ENCODE measurements at places on chromosomes 16 and 17. TPM values are rescaled to one million over a fixed set of nuclear protein-coding genes. Genes with fewer than 3 reads are reported as not detected.

- H3K4me3 ChIP-seq, result no peak overlapping the region
- no peak overlapping the region for H3K27ac ChIP-seq
- no peaks in the 10 kb centered on the region for H3K36me3 ChIP-seq
- no peak for DNase-seq
- H3K4me1 ChIP-seq, result no peaks in the 10 kb centered on the region
Measured at GRCh38 chr17:5877948-5878347, 192.2 kb upstream of the WSCD1 start.

- H3K27me3 ChIP-seq, result no peaks in the 10 kb centered on the region
- DNase-seq, result no peak
- H3K36me3 ChIP-seq, result no peaks in the 10 kb centered on the region
- no peak overlapping the region for H3K4me3 ChIP-seq
Measured at GRCh38 chr17:10211666-10212065, 13.3 kb upstream of the GAS7 start.

DNA sequence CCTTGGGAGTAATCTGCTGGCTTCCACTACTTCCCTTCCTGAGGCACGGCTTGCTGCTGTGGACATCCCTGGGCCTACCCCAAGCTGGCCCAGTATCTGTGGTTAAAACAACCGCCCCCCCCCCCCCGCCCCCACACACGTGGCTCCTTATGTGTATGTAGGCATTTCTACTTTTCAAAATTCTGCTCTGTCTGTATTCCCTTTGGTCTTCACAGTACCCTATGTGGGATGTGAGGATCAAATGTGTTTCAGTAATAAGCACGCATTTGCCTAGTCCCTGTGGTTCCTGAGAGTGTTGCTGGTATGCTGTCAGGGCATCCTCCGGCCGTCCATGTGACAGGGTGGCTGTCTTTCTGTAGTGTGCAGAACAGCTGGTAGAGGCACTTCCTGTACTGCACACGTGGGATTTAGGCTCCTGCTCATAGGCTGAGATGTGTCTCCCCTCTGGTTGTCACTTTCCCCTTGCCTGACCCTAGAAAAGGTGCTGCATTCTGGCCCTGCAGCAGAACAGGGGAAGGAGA, 2.2 kb downstream of the NT5M start:
- DNase-seq, result no peak
- peaks cover 35% of the 10 kb centered on the region for H3K4me1 ChIP-seq
- H3K36me3 ChIP-seq, result peaks cover 19% of the 10 kb centered on the region
- no peak overlapping the region for H3K4me3 ChIP-seq

DNA sequence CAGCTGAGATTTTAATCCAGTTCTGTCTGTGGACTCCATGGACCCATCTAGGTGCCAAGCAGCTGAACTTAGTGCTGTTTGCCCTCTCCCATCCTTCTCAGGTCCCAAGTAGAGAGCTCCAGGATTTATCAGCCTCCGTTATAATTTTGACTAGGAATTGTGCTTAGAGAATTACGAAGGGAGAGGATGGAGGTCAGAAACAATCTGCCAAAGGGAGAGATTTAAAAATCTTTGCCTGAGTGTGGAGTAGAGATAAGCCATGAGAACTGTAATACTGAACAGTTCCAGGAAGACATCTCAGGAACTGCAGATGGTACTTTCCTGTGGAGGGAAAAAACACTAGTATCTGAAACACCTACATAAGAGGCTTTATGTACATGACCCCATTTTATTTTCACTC, 27.0 kb downstream of the CEP95 start:
- no peak overlapping the region for H3K27ac ChIP-seq
- no peaks in the 10 kb centered on the region for H3K27me3 ChIP-seq
- H3K36me3 ChIP-seq, result peaks cover 100% of the 10 kb centered on the region
- DNase-seq, result no peak
- H3K4me1 ChIP-seq, result peaks cover 6% of the 10 kb centered on the region
- H3K4me3 ChIP-seq, result no peak overlapping the region

GRCh38 chr16:2852003-2852730, 5.8 kb downstream of the PRSS22 start:
- H3K27me3 ChIP-seq, result no peaks in the 10 kb centered on the region
- peaks cover under 1% of the 10 kb centered on the region for H3K4me1 ChIP-seq
- H3K27ac ChIP-seq, result no peak overlapping the region

DNA sequence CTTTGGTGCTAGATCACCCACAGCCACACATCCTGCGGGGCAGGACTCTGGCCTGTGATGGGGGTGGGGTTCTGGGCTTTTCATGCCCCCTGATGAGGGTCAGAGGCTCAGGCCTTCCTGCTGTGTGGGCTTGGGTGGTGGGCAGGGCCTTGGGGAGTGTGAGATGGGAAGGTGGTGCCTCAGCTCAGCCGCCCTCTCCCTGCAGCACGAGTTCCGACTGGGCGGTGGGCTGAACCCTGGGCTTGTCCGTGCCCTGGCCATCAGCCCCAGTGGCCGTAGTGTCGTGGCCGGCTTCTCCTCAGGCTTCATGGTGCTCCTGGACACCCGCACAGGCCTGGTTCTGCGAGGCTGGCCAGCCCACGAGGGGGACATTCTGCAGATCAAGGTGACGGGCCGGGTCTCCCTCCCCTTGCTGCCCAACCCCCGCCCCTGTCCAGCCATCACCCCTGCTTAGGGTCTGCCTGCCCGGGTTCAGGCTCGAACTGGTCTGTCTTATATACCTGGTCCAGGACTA, 6.8 kb upstream of the SERPINF2 start:
- peaks cover 11% of the 10 kb centered on the region for H3K36me3 ChIP-seq
- no peak overlapping the region for H3K4me3 ChIP-seq
- H3K27me3 ChIP-seq, result no peaks in the 10 kb centered on the region

- H3K27me3 ChIP-seq, result peaks cover 13% of the 10 kb centered on the region
- no peak overlapping the region for H3K27ac ChIP-seq
- DNase-seq, result no peak
- peaks cover 19% of the 10 kb centered on the region for H3K36me3 ChIP-seq
Measured at GRCh38 chr17:50538549-50539410, 6.2 kb downstream of the EPN3 start.

GRCh38 chr17:38320482-38320881, 23.3 kb downstream of the GPR179 start:
- H3K4me1 ChIP-seq, result no peaks in the 10 kb centered on the region
- no peaks in the 10 kb centered on the region for H3K27me3 ChIP-seq
- no peak for DNase-seq
- no peak overlapping the region for H3K27ac ChIP-seq
- H3K36me3 ChIP-seq, result peaks cover 5% of the 10 kb centered on the region
- H3K4me3 ChIP-seq, result no peak overlapping the region

DNA sequence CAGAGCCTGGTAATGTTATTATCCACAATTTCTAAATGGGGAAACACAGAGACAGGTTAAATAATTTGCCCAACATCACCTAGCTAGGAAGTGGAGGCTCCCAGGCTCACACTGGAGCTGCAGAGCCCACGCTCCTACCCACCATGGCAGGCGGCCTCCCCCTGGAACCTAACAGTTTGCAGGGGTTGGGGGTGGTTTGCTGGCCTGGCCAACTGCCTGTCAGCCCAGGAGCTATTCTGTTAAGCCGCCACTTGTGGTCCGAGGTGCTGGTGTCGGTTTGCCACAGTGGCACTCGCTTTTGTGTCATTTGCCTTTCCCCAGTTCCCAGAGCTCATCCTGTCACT, 3.6 kb downstream of the PRCD start:
- peaks cover 60% of the 10 kb centered on the region for H3K4me1 ChIP-seq
- H3K4me3 ChIP-seq, result no peak overlapping the region
- no peak overlapping the region for H3K27ac ChIP-seq
- DNase-seq, result no peak
- H3K36me3 ChIP-seq, result no peaks in the 10 kb centered on the region

GRCh38 chr17:6556121-6557039, at the start of gene PITPNM3:
Gene PITPNM3 (minus strand): TSS chr17:6556555. CDS start chr17:6556406, 149 bp downstream.
- H3K27ac ChIP-seq, result peak within 1 kb of the TSS; percentile 88
- no peaks in the 10 kb centered on the region for H3K27me3 ChIP-seq
- peak within 1 kb of the TSS; percentile 82 for H3K4me3 ChIP-seq
- no peak for DNase-seq
- peaks cover 11% of the 10 kb centered on the region for H3K4me1 ChIP-seq

- no peaks in the 10 kb centered on the region for H3K4me1 ChIP-seq
- DNase-seq, result no peak
Measured at GRCh38 chr16:24049113-24049512, 207.0 kb upstream of the CACNG3 start.

DNA sequence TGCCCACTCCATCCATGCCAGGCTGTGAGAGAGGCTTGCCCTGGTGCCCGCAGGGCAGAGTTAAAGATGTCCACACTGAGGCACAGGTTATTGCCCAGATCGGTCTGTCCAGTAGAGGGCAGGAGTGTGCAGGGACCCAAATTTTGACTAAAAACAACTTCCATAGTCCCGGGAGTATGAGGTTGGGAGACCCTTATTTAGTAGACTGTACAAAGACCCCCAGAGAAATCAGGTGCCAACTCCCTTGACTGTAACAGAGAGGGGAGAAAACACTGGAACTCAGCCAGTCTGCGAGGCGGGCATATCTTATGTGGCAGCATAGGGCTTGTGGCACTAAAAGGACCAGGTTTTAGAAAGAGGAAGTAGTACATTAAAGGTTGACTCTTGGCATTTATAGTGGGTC, 43.4 kb downstream of the HNF1B start:
- H3K27me3 ChIP-seq, result no peaks in the 10 kb centered on the region
- H3K36me3 ChIP-seq, result no peaks in the 10 kb centered on the region
- no peak overlapping the region for H3K27ac ChIP-seq
- no peak for DNase-seq

DNA sequence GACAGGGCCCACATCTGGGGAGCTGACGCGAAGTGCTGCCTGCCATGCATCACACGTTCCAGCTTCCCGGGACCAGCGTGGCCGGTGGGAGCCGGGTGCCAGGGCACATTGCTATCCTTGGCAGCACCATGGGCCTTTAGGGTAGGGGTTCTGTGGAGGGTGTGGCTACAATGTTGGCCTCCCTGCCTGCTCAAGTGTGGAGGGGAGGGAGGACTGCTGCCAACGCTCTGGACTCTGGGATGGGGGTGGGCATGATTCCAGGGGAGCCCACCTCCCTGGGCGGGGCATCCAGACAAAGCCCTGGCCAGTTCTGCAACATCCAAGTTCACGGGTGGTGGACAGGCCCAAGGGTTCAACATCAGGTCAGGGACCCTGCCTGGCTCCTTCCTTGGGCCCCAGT, 13.9 kb downstream of the GRB7 start:
- no peaks in the 10 kb centered on the region for H3K36me3 ChIP-seq
- H3K27me3 ChIP-seq, result no peaks in the 10 kb centered on the region
- H3K4me1 ChIP-seq, result peaks cover 25% of the 10 kb centered on the region
- DNase-seq, result no peak

- peak overlapping the region; percentile 87 for H3K27ac ChIP-seq
- no peak overlapping the region for H3K4me3 ChIP-seq
- H3K36me3 ChIP-seq, result peaks cover 62% of the 10 kb centered on the region
- DNase-seq, result no peak
- H3K4me1 ChIP-seq, result peaks cover 31% of the 10 kb centered on the region
Measured at GRCh38 chr16:4800290-4801041, 2.0 kb downstream of the ROGDI start.

DNA sequence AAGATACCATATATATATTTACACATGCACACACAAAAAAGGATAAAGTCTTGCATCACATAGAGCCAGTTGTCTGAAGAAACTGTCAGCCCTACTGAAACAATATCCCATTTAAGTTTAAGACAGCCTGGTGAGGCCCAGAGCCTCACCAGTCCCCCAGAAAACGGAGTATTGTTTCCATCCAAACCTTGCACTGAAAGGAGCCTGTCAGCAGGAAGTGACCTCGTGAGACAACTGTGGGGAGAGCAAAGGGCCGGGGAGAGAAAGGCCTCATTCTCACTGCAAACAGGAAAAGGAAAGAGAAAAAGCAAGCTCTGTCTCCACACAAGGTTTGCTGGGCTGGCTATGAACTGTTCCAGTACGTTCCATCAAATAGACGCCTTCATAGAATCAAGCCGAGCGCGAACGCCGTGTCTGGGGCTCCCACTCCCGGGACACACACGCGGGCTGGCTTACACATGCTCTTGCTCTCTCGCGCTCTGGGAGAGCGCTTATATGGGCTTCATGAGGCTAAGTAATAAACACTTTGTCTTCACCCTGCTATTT, 44.4 kb upstream of the ZFHX3 start:
- no peaks in the 10 kb centered on the region for H3K36me3 ChIP-seq
- no peak overlapping the region for H3K27ac ChIP-seq
- no peak for DNase-seq
- H3K4me3 ChIP-seq, result no peak overlapping the region
- H3K27me3 ChIP-seq, result no peaks in the 10 kb centered on the region

DNA sequence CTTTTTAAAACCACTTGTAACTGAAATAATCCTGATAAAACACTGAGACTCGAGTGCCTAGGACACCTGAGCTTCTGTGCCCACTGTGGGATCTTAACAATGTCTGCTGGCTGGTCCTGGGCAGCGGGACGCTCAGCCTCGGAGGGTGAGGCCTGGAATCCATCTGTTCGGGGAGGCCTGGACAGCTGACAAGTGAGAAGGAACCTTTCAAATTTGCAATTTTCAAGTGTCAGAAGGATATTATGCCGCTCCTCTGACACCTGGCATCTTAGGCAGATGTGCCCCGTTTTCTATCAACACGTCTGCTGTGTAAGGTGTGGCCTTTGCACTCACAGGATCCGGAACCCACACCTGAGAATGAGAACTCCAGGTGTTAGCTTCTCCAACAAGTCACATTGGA, 33.1 kb upstream of the C16orf78 start:
- H3K36me3 ChIP-seq, result no peaks in the 10 kb centered on the region
- H3K27me3 ChIP-seq, result no peaks in the 10 kb centered on the region
- H3K27ac ChIP-seq, result no peak overlapping the region
- H3K4me1 ChIP-seq, result no peaks in the 10 kb centered on the region

DNA sequence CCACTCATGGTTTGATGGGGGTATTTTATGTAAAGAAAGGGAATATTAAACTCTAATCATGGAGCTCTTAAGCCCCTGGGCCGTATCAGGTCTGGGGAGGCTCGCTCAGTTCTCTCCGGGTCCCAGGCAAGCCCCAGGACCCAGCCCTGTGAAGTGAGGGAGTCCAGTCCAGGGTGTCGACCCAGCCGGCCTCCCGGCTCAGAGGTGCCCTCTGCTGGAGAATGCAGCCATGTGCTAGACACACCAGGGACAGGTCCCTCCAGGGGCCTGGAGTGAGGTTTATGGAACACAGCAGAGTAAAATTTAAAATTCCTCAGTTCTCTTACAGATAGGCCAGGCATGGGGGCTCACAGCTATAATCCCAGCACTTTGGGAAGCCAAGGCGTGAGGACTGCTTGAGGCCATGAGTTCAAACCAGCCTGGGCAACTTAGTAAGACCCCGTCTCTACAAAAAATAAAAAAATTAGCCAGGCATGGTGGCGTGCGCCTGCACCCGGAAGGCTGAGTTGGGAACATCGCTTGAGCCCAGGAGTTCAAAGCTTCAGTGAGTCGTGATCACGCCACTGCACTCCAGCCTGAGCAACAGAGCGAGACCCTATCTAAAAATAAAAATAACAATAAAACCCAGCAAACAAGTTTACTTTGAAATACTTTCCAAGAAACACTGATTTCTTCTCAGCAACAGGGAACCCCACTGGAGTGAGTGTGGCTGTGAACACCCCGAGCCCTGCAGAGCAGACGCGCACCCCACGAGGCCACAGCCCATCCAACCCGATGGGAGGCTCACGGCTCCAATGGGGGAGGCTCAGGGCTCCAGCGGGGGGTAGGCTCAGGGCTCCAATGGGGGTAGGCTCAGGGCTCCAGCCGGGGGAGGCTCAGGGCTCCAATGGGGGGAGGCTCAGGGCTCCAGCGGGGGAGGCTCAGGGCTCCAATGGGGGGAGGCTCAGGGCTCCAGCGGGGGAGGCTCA, 72.2 kb downstream of the ZNF778 start:
- no peak overlapping the region for H3K27ac ChIP-seq
- H3K27me3 ChIP-seq, result no peaks in the 10 kb centered on the region

CRYBA1 gene
- total RNA-seq, result not detected

TMEM204 gene
- total RNA-seq, result 39.5 TPM

ABCA8 gene
- total RNA-seq, result 43.6 TPM

GUCY2D gene
- total RNA-seq, result not detected

TTLL6 gene
- total RNA-seq, result 1.1 TPM

KRT40 gene
- total RNA-seq, result not detected

ACE gene
- total RNA-seq, result 2.5 TPM

HLF gene
- 176 TPM for total RNA-seq
